GM23338 (cell line): ENCODE measurements at places on chromosomes 1 and 21. TPM values are rescaled to one million over a fixed set of nuclear protein-coding genes. Genes with fewer than 3 reads are reported as not detected.

Gene MLLT11
- polyA plus RNA-seq = 19.7 and 22.6 TPM in 2 replicates

- no peak overlapping the region for H3K27ac ChIP-seq
- no peaks in the 10 kb centered on the region for H3K27me3 ChIP-seq
- DNase-seq = no peak
Observed at GRCh38 chr1:180643693-180644092, 11.9 kb downstream of the XPR1 start.

Gene ECM1
- 0.30 and 0.74 TPM in 2 replicates for polyA plus RNA-seq

GRCh38 chr1:84876353-84876752 lies 16.7 kb downstream of the LPAR3 start:
- no peak overlapping the region for H3K4me3 ChIP-seq
- no peak overlapping the region for H3K27ac ChIP-seq
- H3K36me3 ChIP-seq = no peaks in the 10 kb centered on the region
- no peaks in the 10 kb centered on the region for H3K27me3 ChIP-seq
- H3K4me1 ChIP-seq = no peaks in the 10 kb centered on the region

DNA sequence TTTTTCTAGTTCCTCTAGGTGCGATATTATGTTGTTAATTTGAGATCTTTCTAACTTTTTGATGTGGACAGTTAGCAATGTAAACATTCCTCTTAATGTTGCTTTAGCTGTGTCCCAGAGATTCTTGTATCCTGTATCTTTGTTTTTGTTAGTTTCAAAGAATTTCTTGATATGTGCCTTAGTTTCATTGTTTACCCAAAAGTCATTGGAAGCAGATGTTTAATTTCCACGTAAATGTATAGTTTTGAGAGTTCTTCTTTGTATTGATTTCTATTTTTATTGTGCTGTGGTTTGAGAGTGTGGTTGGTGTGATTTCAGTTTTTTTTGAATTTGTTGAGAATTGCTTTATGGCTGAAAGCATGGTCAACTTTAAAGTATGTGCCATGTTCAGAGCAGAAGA lies 319.4 kb downstream of the PTBP2 start:
- no peaks in the 10 kb centered on the region for H3K4me1 ChIP-seq
- H3K27ac ChIP-seq = no peak overlapping the region
- H3K36me3 ChIP-seq = no peaks in the 10 kb centered on the region
- no peaks in the 10 kb centered on the region for H3K27me3 ChIP-seq

- H3K27me3 ChIP-seq = no peaks in the 10 kb centered on the region
- H3K4me3 ChIP-seq = peak within 1 kb of the TSS; percentile 83
- peak; percentile 27 for DNase-seq
Observed at GRCh38 chr1:156284112-156284511, at the start of gene TMEM79. Gene TMEM79 (plus strand): TSS chr1:156284325. CDS start chr1:156285227, 902 bp downstream.

GRCh38 chr1:234994436-234995295 lies 134.0 kb downstream of the TOMM20 start:
- H3K36me3 ChIP-seq = no peaks in the 10 kb centered on the region
- H3K4me3 ChIP-seq = no peak overlapping the region
- no peak for DNase-seq
- no peaks in the 10 kb centered on the region for H3K27me3 ChIP-seq

DNA sequence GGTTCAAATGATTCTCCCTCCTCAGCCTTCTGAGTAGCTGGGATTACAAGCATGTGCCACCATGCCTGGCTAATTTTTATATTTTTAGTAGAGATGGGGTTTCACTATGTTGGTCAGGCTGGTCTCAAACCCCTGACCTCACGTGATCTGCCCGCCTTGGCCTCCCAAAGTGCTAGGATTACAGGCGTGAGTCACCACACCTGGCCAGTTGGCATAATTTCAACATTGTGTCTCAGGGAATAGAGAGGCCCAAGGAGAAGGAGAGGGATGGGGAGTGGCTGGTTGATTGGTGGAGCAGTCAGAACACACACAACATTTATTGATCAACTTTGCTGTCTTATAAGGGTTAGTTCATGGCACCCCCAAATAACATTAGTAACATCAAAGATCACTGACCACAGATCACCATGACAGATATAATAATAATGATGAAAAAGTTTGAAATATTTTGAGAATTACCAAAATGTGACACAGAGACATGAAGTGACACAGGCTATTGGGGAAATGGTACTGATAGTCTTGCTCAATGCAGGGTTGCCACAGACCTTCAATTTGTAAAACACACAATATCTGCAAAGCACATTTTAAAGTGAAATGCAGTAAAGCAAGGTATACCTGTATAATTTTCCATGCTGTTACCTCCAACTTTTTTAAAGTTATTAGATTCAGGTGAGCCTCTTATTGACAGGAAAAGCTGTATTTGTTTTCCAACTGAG lies 15.8 kb upstream of the CYB5R1 start:
- H3K4me1 ChIP-seq = no peaks in the 10 kb centered on the region; the same call in 1 of the 2 replicates
- DNase-seq = no peak
- no peak overlapping the region for H3K4me3 ChIP-seq
- no peaks in the 10 kb centered on the region for H3K27me3 ChIP-seq

DNA sequence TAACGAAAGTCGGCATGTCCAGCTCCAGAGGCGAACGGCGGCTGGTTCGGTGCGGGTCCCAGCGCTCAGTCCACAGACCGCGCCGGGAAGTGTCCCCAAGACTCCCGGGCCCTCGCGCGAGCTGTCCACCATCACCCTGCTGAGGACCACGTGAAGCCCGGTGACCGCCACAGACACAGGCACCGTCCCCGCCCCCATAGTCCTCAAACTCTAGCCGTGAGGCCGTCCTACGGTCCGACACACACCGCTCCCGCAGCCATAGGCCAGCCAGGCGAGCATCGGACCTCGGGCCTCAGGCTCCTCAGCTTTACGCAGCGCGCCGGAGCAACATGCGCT lies 535 bp downstream of the SETD4 start:
- peak overlapping the region; percentile 95 for H3K4me3 ChIP-seq
- peaks cover 24% of the 10 kb centered on the region for H3K4me1 ChIP-seq
- H3K27me3 ChIP-seq = no peaks in the 10 kb centered on the region
- H3K27ac ChIP-seq = peak overlapping the region; percentile 93
- H3K36me3 ChIP-seq = peaks cover 41% of the 10 kb centered on the region

DNA sequence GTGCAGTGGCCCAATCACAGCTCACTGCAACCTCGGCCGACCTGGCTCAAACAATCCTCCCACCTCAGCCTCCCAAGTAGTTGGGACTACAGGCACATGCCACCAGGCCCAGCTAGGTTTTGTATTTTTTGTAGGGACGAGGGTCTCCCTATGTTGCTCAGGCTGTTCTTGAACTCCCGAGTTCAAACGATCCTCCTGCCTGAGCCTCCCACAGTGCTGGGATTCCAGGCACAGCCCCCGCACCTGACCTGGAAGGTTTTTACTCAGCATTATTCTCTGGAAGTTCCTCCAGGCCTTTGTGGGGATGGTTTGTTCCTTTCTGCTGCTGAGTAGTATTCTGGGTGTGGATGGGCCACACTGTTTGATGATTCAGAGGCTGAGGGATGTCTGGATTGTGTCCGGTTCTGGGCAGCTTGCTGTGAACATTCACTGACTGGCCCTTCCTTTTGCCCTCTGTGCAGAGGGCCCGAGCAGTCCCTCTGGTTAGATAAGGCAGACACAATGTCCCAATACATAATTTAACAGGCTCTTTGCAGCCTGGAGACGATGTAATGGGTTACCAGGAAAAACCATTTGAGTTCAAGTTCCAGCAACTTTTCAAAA lies 6.0 kb upstream of the TRAPPC10 start:
- H3K27ac ChIP-seq = no peak overlapping the region
- no peaks in the 10 kb centered on the region for H3K27me3 ChIP-seq
- no peak for DNase-seq
- no peak overlapping the region for H3K4me3 ChIP-seq
- H3K4me1 ChIP-seq = peaks cover 6% of the 10 kb centered on the region

GRCh38 chr21:32687643-32688345 lies 40.0 kb downstream of the SYNJ1 start:
- H3K4me1 ChIP-seq = no peaks in the 10 kb centered on the region
- no peak overlapping the region for H3K4me3 ChIP-seq
- peak; percentile 52 for DNase-seq
- H3K27ac ChIP-seq = no peak overlapping the region
- no peaks in the 10 kb centered on the region for H3K36me3 ChIP-seq

- DNase-seq = no peak
- H3K36me3 ChIP-seq = no peaks in the 10 kb centered on the region
- H3K4me3 ChIP-seq = no peak overlapping the region
- H3K4me1 ChIP-seq = peaks cover 24% of the 10 kb centered on the region; the same call in 1 of the 2 replicates
- no peak overlapping the region for H3K27ac ChIP-seq
- peaks cover 22% of the 10 kb centered on the region for H3K27me3 ChIP-seq
Observed at GRCh38 chr1:210257698-210258529, 25.3 kb downstream of the SERTAD4 start.

GRCh38 chr1:218259800-218260199 lies 25.3 kb upstream of the RRP15 start:
- no peaks in the 10 kb centered on the region for H3K27me3 ChIP-seq
- no peak overlapping the region for H3K4me3 ChIP-seq
- H3K27ac ChIP-seq = no peak overlapping the region
- DNase-seq = peak; percentile 75

Gene NMNAT2
- polyA plus RNA-seq = 3.6 and 3.8 TPM in 2 replicates

Gene OPRD1
- 0.55 and 1.3 TPM in 2 replicates for polyA plus RNA-seq

- no peak overlapping the region for H3K4me3 ChIP-seq
- H3K4me1 ChIP-seq = no peaks in the 10 kb centered on the region
- no peaks in the 10 kb centered on the region for H3K36me3 ChIP-seq
- H3K27ac ChIP-seq = no peak overlapping the region
- H3K27me3 ChIP-seq = no peaks in the 10 kb centered on the region
Observed at GRCh38 chr21:25776440-25776839, 41.7 kb downstream of the GABPA start.

Gene EDEM3
- polyA plus RNA-seq = 4.8 and 5.2 TPM in 2 replicates

Gene RGS13
- polyA plus RNA-seq = not detected in 2 replicates

- no peak overlapping the region for H3K27ac ChIP-seq
- DNase-seq = no peak
- no peak overlapping the region for H3K4me3 ChIP-seq
Observed at GRCh38 chr1:215133532-215133931, 51.0 kb downstream of the KCNK2 start.

DNA sequence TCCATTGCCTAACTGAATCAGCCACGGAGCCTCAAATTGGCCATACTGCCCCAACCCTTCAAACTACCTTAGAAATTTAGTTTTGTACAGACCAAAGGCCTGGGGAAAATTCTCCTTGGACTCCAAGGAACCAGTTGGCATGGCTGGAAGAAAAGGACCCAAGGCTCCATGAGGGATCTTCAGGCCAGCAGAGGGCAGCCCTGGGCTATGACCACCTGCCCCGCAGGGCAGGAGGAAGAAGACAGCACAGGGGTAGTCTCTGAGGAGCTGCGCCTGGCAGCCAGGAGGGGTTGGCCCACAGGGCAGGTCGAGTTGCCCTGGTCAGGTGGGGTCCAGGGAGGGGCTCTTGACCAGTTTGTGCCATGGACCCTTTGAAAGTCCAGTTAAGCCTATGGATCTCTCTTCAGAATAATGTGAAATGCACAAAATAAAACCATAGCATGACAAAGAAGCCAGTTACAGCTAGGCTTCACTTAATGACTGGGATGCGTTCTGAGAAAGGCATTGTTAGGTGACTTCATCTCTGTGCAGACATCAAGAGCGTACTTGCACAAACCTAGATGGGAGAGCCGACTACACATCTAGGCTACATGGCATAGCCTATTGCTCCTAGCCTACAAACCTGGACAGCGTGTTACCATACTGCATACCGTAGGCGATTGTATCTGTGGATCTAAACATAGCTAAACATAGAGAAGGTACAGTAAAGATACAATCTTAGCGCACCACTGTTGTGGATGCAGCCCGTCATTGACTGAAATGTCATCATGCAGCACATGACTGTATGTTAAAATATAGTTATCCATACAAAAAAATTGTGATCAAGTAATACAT lies 26.1 kb downstream of the CACNA1S start:
- no peak overlapping the region for H3K4me3 ChIP-seq
- H3K36me3 ChIP-seq = no peaks in the 10 kb centered on the region
- no peak overlapping the region for H3K27ac ChIP-seq
- no peaks in the 10 kb centered on the region for H3K27me3 ChIP-seq

DNA sequence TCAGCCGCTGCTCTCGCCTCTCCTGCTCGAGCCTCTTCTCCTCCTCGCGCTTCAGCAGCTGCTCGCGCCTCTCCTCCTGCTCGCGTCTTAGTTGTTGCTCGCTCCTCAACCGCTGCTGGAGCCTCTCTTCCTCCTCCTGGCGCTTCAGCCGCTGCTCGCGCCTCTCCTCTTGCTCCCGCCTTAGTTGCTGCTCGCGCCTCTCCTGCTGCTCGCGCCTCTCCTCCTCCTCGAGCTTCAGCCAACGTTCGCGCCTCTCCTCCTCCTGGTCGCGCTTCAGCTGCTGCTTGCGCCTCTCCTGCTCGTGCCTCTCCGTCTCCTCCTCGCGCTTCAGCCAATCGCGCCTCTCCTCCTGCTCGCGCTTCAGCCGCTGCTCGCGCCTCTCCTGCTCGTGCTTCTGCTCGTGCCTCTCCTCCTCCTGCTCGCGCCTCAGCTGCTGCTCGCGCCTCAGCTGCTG lies 3.7 kb downstream of the TCHH start:
- peaks cover 16% of the 10 kb centered on the region for H3K4me1 ChIP-seq
- H3K4me3 ChIP-seq = peak overlapping the region; percentile 59
- H3K27ac ChIP-seq = no peak overlapping the region
- no peaks in the 10 kb centered on the region for H3K36me3 ChIP-seq

DNA sequence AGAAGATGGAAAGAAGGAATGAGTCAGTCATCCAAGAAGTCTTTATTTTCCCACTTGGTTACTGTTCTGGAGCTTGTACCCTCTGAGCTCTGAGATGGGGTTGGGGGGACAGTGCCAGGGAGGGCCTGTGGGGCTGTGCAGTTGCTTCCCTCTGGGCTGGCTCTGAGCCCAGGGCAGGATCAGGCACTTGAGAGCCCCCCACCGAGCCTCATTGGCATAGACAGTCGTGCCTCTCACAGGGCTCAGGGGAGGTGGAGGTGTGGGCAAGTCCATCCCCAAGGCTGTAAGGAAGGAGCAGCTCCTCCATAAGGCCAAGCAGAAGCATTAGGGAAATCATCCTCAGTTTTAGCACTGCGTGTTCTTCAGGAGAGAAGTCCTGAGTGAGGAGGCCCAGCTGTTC lies 2.5 kb upstream of the ARL8A start:
- no peak for DNase-seq
- 0 out of 2 replicates have a peak, but pooled peaks cover 7% of the 10 kb centered on the region for H3K27me3 ChIP-seq
- no peak overlapping the region for H3K4me3 ChIP-seq
- peaks cover 15% of the 10 kb centered on the region for H3K4me1 ChIP-seq
- no peaks in the 10 kb centered on the region for H3K36me3 ChIP-seq

Gene OVAAL
- not detected in 2 replicates for polyA plus RNA-seq

- DNase-seq = no peak
- H3K36me3 ChIP-seq = no peaks in the 10 kb centered on the region
- no peaks in the 10 kb centered on the region for H3K27me3 ChIP-seq
- H3K27ac ChIP-seq = no peak overlapping the region
- H3K4me1 ChIP-seq = no peaks in the 10 kb centered on the region
Observed at GRCh38 chr1:31855038-31855845, 39.4 kb upstream of the SPOCD1 start.
